ENCODE measurements at places on chromosomes 1 and 21.

DNA sequence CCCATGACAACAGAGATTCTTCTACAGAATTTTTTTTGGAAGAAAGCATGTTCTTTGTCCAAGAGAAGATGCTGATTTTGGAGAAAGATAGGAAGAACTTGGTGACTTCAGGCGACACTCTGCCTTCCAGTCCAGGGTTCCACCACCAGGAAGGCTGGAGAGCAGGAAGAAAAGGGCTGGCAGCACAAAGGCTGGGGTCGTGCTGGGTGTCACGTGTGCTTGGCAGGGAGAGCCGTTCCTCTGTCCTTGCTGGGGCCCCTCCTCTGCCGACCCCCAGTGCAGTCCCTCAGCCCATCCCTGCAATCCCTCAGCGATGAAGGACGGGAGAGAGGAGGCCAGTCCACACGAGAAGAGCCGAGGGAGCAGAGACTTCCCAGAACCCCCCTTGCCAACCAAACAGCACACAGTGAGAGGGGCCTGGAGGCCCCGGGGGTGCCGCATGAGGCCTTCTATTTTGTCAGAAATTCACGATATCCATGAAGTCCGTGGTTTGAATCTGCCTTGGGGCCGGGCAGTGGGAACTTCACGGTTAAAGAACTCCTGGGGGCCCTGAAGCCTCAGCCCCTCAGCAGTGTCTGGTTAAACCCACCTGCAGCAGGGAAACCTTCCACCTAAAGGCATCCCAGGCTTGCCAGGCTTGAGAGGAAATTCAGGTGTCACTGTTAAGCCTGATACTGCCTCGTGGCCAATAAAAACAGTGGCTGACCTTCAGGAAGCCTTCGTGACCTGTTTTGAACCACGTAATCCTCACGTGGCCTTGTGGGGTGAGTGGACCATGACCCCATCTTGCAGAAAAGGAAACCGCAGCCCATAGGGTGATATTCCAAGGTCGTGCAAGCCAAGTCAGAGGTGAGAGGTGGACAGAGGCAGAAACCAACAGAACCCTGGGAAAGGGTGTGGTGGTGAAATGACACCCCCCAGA is 3.4 kb downstream of the KRTAP10-12 start:
- no peak for DNase-seq

DNA sequence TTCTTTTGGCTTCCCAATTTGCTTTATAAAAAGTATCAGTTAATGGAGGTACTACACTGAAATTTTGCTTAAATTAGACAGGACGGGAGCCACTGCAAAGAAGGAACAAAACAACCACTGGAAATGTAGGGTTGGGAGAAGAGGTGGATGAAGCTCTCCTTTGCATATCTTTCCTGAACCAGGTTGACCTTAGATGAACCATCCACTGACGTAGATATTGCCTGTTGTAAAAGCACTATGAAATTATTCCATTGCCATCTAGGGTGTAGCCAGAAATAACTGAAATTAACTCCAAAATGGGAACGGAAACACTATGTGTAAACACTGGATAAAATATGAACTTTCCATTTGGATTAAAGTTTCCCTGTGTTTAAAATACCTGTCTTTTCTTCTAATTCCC is 1.2 kb upstream of the ABL2 start:
- no peak for DNase-seq

DNA sequence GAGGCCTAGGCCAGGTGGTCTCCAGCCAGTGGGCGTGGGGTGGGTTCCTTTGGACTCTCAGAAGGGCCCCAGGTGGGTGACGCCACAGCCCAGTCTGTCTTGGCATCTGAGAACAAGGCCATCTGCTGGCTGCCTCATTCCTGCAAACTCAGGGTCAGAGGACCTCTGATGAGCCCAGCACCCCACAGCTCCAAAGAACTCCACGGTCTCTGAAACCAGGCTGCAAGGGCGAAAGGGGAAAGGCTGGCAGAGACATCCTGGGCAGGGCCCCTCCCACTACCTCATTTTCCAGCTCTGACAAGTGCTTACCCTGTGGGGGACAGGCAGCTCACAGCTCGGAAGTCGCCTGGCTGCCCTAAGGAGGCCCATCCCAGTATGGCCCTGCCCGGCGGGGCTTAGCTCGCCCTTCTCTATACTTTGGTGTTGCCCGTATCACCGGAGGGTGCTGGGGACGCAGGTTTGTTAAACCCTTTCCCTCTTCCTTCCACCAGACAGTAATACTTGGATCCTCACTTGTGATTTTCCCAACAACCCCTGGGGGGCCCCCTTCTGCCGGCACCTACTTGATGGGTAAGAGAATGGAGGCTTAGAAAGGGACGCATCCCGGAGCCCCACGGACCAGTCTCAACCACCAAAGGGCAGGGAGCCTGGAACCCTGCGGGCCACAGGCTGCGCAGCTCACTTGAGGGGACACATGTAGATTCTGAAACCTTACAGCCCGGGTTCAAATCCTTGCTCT is 10.9 kb upstream of the EDN2 start:
- no peak for DNase-seq

DNA sequence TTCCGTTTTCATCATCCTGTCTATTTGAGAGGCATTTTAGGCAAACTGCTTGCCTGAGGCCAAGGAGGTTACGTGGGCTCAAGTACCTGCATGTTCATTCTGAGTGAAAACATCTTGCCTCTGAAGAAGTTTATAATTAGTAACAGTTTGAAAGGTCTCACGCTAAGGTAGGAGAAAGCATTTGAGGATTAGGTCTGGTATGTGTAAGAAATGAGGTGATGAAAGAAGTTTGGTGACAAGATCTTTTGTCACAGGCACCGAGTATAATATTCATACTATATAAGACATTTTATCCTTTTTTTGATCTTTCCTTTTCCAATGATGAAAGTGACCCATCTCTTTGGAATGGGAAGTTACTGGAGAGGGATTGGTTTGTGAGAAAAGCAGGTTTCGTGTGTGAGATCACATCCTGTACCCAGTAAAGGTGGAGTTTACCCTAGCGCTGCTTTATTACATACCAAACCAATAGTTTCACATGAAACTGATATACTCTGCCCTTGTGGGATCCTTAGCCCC is 98.7 kb upstream of the PDC start:
- DNase-seq: no peak

DNA sequence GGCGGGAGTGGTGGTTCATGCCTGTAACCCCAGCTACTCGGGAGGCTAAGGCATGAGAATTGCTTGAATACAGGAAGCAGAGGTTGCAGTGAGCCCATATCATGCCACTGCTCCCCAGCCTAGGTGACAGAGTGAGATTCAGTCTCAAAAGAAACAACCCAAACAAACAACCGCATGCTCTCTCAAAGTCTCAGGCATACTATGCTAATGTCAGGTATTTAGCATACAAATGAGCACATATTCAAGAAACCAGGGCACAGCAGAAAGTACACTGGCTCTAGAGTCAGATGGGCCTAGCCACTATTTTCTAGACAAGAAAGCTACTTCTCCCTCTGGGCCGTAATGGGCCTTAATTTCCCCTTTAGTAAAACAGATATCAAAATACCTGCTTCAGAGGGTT is 55.0 kb downstream of the ELAVL4 start:
- no peak for DNase-seq

- DNase-seq: no peak
Observed at GRCh38 chr1:219465212-219466093, 147.5 kb downstream of the ZC3H11B start.

DNA sequence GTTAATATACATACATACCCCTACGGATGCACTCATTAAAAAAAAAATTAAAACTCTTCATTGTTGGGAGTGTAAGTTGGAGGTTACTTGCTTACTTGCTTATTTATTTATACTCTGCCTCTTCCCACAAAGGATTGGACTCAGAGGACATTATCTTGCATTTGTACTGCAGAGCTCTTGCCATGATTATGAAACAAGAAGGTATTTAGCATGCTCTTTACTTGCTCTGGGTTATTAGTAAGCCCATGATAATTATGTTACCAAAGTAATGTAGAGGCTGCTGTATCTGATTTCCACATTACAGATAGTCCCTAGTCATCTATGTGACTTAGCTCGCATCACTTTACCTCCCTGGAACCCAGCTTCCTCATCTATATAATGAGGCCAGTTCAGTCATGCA is 355.1 kb upstream of the PTBP2 start:
- no peak for DNase-seq
